Naive thymus-derived CD4-positive, alpha-beta T cell (primary cell): ENCODE measurements at places on chromosomes 5 and 9. TPM values are rescaled to one million over a fixed set of nuclear protein-coding genes. Genes with fewer than 3 reads are reported as not detected.

NR3C1 gene
- 90.2 TPM for polyA plus RNA-seq

AQP7 gene
- polyA plus RNA-seq = 0.53 TPM

CDO1 gene
- not detected for polyA plus RNA-seq

SLC45A2 gene
- not detected for polyA plus RNA-seq

DNA sequence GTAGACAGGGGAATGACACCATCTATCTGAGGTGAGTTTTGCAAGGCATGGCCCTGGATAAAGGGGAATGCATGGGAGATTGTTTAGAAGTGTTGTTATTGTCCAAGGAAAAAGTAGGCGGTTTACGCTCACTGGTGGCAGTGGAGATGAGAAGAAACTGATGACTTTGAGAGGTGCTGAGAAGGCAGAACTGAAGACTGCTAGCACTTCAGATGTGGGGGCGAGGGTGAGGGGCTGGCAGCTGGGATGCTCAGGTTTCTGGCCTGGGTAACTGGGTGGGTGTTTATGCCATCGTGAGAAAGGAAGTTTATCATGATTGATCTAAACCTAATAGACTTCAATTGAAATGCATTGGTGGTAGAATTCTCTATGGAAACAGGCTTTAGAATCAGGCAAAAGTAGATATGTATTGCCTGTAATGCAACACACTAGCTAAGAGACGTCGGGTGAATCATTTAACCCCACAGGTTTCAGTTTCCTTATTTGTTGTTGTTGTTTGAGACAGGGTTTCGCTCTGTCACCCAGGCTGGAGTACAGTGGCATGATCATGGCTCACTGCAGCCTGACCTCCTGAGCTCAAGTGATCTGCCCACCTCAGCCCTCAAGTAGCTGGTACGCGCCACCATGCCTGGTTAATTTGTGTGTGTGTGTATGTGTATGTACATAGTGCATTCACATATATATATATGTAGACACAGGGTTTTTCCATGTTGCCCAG is 123.5 kb downstream of the SLC24A2 start:
- no peak for DNase-seq
